ENCODE measurements at places on chromosomes 12 and 14.
A peak's percentile ranks its signal among the peaks of the same experiment; 100 is the strongest.

DNA sequence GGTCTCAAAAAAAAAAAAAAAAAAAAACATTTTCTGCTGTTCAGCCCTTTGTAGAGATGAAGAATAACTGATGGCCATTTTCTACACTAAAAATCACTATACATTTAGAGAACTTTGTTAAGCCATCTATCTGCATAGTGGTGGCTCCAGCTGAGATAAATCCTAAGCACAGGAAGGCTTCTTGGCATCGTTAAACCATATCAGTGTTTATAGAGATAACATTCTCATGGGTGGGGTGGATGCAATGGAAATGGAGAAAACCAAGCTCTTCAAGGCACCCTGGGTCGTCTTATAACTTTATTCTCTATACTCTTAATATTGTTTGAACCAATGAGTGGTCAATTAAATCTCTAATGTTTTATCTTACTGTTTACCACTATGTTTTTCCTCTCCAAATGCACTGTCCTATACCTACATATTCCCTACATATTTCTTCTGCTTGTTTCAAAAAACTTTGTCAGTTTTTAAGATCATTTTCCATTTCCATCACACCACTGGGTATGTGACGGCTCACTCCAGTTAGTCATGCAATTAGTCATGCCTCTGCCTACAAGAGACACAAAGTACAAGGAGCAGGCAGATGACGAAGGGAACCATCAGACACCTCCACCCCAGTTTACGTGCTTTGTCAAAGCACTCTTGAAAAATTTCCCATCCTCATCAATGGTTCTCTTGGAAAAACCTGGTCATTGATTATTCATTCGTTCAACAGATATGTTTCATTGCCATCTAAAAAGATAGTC, 119.3 kb upstream of the OVCH1 start:
- DNase-seq, result no peak

DNA sequence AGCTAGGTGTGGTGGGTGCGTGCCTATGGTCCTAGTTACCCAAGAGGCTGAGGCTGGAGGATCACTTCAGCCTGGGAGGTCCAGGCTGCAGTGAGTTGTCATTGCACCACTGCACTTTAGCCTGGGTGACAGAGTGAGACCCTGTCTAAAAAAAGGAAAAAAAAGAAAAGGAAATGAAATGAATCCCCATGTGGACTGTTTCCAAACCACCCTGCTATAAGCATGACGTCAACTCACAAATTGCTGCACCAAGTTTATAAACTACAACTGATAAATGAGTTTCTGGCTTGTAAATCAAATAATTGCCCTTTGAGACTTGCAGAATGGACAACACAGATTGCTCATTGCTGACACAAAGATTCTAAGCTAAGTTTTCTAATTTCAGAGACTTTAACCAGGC, 51.0 kb upstream of the STK38L start:
- DNase-seq, result no peak

GRCh38 chr14:34775342-34775741, 60.9 kb upstream of the CFL2 start:
- no peak for DNase-seq

DNA sequence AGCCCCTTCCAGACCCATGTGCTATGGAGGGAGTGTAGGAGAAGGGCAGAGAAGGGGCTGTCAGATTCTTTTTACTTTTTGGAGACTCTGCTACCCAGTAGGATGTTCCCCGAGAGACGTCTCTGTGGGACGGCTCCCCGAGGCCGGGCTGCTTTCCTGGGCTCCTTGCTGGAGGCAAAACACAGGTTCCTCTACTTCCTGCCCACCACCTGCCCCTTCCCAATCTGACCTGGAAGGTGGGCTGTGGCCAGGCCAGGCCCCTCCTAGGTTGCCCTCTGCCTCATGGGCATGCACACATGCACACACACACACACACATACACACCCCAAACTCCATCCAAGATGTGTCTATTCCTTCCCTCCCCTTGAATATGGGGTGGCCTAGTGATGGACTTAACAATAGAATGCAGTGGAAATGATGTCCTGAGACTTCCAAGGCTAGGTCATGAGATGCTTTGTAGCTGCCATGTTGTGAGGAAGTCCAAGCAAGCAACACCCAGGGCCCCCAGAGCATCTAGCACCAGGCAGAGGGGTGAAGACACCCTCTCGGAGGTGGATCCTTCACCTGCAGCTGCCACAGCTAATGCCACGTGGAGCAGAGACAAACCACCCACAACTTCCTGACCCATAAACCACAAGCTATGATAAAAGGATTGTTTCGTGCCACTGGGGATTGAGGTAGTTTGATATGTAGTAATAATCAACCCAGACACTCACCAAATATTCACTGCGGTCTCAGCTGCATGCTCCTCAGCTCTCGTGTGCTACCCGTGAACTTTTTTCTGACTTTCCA, 1.6 kb upstream of the ASB2 start:
- peak; percentile 39 for DNase-seq

DNA sequence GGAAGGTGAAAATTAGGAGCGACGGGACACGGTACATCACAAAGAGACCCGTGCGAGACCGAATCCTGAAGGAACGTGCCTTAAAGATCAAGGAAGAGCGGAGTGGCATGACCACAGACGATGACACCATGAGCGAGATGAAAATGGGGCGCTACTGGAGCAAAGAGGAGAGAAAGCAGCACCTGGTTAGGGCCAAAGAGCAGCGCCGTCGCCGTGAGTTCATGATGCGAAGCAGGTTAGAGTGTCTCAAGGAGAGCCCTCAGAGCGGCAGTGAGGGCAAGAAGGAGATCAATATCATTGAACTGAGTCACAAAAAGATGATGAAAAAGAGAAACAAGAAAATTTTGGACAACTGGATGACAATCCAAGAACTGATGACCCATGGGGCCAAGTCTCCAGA, 385.3 kb downstream of the PDZRN4 start:
- DNase-seq, result no peak

DNA sequence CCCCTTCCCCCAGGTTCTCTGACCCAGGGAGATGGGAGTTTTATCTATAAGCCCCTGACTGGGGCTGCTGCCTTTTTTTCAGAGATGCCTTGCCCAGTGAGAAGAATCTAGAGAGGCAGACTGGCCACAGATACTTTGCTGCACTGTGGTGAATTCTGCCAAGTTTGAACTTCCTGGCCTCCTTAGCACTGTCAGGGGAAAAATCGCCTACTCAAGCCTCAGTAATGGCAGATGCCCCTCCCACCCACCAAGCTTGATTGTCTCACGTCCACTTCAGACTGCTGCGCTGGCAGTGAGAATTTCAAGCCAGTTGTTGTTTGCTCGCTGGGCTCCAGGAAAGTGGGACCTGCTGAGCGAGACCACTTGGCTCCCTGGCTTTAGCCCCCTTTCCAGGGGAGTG, 31.7 kb downstream of the KLRK1 start:
- no peak for DNase-seq

- no peak for DNase-seq
Measured at GRCh38 chr12:6312529-6313325, 2.2 kb downstream of the PLEKHG6 start.

DNA sequence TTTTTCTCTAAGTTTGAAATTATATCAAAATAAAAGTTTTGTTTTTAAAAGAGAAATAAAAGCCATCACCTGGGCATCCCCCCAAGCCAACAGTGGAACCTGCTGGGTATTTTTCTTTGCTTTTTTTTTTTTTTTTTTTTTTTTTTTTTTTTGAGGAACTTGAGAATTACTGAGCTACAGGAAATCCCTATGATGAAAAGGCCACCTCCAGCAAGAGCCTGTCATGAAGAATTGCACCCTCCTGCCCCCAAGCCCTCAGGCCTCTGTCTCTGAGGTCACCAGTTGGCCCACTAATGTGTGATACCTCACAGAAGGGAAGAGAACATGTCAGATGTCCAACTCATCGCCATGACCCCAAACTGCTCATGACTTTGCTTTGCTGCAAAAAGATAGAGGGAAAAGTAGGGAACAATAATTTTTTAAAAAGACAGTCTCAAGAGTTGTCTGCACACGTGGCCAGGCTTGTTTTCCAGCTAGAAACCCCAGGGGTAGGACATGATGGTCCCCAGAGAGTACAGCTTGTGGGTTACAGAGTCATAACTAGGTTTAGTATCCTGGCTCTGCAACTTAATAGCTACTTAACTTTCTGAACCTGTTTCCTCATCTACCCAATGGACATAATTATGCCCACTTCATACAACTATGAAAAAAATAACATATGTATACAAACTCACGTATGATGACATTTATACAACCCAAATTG, 124.3 kb upstream of the EGLN3 start:
- DNase-seq, result no peak

DNA sequence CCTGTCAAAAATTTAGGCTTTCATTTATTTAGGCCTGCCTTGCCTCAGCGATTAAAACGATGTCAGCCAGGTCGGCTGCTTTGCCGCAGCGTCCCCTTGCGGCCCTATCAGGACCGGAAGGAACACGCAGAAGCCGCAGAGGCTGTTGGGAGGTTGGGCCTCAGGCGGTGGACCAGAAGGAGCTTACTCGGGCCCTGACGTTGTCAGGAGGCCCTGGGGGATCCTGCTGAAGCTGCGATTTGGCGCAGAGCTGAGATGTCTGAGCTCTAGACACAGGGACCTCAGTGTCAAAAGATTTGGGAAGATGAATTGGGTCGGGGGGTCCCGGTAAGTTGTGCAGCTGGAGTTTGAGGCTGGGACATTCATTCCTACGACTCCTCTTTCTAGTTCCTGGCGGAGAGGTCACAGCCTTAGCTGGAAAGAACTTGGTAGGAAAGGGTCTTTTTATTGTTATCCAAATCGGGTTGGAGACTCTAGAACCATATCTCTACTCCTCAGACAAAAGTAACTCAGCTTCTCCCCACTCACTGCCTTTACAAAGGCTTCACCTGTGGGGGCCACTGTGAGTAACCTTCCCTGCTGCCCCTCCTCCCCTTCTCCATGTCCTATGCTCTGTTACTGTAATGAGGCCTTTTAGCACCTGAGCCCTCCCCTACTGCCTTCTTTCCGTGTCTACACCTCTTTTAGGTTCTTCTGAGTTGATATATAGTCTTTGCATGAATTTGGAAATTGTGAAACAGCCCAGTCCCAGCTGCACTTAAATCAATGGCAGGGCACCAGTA, 6.6 kb upstream of the ABCD2 start:
- DNase-seq, result no peak

- no peak for DNase-seq
Measured at GRCh38 chr12:8987685-8988084, 1.7 kb upstream of the KLRG1 start.

GRCh38 chr14:31760277-31760676, 199.1 kb downstream of the NUBPL start:
- no peak for DNase-seq

DNA sequence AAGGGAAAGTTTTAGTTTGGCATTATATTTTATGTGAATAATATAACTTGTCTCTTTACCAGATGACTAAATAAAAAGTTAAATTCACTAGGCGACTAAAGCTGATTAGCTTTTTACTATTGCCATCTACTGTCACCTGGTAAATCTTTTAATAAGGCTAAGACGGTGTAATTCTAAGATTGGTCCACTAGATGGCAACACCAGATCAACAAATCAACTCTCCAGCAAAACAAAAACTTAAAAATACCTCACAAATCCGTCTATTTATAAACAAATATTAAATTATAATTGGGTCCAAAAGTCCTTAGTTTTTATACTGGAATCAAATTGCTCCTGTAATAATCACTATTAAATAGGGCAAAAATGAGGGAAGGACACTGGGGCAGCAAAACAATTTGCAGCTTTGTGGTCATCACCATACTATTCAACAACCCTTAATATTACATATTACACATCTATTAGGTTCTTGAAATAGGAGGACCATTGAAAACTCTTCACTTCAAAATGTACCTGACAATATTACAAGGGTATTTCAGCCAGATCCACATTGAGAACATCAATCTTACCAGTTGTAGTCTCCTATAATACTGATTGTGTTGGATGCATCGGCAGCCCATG, 47.9 kb downstream of the GALC start:
- DNase-seq, result no peak

GRCh38 chr14:53744857-53745256, 211.8 kb downstream of the BMP4 start:
- DNase-seq, result no peak

- DNase-seq, result no peak
Measured at GRCh38 chr12:109461846-109462756, 15.0 kb downstream of the KCTD10 start.

DNA sequence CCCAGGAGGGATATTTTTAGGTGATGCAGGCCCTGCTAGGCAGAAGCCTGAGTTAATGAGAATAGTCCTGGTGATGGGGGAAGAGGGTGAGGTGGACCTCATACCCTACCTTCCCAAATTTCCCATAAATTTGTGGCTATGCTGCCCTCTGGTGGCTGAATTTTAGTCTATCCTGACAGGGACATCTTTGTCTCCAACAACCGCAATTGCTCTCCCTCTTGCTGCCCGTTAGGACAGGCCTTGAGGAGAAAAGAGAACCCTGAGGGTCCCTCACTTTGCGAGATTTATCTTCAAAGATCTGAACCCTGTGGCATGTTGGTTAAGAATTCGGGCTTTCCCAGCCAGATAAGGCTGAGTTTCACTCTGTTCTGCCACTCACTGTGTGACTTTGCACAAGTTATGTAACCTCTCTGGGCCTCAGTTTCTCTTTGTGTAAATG, 9.8 kb upstream of the ZNF385A start:
- DNase-seq, result no peak

DNA sequence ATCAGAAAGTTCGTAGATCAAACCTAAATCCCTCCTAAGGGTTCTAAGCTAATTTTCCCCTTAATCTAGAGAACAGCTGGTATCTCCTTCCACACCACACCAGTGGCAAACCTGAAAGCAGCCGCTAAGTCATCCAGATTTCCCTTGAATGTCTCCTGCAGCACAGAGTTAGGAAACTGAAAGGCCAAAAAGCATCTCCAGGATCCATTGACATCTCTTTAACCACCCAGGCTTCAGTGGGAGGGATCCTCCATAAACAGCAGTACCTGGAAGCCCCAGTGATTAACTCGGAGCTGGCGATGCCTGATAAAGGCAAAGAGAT, 47.6 kb downstream of the CRACR2A start:
- no peak for DNase-seq

GRCh38 chr14:99726538-99727095, 42.5 kb downstream of the CYP46A1 start:
- no peak for DNase-seq

GRCh38 chr14:95830386-95830785, 46.2 kb upstream of the TUNAR start:
- no peak for DNase-seq

DNA sequence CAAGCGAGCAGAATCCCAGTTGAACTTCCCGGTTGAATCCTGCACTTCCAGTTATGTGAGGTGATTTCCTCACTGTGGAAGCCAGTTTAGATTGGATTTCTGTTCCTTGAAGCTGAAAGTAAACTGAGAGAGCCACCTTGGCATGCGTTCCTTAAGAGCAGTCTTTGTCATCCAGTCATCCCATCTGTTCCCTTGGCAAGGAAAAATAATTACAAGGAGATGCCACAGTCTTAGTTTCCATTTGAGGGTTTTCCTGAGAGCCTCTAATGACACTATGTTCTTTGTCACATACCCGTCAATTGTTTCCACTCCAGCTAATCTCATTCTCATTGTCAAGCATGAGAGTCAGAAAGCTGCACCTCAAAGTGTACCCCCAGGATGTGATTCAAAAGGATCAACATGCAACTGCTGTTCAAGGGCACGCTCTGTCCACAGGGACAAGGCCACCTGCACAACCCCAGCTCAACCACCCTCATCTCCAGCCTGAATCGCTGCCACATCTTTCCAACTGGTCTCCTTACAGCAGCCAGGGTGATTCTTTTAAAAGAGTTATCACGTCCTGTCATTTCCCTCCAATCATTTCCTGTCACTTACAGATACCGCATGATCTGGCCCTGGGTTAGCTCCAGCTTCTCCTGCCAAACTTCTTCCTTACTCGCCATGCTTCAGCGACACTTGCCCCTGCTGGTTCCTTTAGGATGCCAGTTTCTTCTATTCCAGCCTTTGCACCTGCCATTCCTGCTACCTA, 18.0 kb upstream of the TCP11L2 start:
- DNase-seq, result no peak
